ENCODE measurements at places on chromosomes 1 and 21. TPM values are rescaled to one million over a fixed set of nuclear protein-coding genes. Genes with fewer than 3 reads are reported as not detected.
A peak's percentile ranks its signal among the peaks of the same experiment; 100 is the strongest.

GRCh38 chr1:56331892-56332567, 247.3 kb downstream of the PLPP3 start:
- no peaks in the 10 kb centered on the region for H3K27me3 ChIP-seq
- no peak overlapping the region for H3K27ac ChIP-seq
- H3K4me3 ChIP-seq: no peak overlapping the region
- no peaks in the 10 kb centered on the region for H3K36me3 ChIP-seq
- no peaks in the 10 kb centered on the region for H3K4me1 ChIP-seq

DNA sequence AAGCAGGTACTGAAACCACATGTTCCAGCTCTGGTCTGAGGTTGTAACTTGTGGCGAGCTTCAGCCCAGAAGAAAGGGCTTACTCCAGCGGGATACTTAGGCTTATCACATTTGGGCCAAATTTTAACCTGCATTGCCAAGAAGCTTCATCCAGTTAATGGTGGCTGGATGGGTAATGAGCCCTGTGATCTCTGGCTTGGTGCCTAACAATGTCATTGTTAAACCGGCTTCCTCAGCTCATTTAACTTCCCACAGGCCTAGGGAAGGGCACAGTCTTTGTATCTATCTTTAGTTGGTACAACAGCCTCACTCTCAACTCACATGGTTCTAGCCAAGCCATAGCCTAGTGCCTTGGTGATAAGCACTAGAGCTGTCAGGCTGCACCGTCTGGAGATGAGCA, 43.6 kb upstream of the CCDC190 start:
- DNase-seq: no peak
- no peaks in the 10 kb centered on the region for H3K27me3 ChIP-seq
- H3K36me3 ChIP-seq: no peaks in the 10 kb centered on the region
- H3K4me1 ChIP-seq: no peaks in the 10 kb centered on the region
- H3K27ac ChIP-seq: no peak overlapping the region
- H3K4me3 ChIP-seq: no peak overlapping the region

GRCh38 chr1:66207484-66207883, 326.5 kb upstream of the SGIP1 start:
- no peaks in the 10 kb centered on the region for H3K4me1 ChIP-seq
- no peak overlapping the region for H3K27ac ChIP-seq
- H3K4me3 ChIP-seq: no peak overlapping the region
- no peaks in the 10 kb centered on the region for H3K27me3 ChIP-seq

DNA sequence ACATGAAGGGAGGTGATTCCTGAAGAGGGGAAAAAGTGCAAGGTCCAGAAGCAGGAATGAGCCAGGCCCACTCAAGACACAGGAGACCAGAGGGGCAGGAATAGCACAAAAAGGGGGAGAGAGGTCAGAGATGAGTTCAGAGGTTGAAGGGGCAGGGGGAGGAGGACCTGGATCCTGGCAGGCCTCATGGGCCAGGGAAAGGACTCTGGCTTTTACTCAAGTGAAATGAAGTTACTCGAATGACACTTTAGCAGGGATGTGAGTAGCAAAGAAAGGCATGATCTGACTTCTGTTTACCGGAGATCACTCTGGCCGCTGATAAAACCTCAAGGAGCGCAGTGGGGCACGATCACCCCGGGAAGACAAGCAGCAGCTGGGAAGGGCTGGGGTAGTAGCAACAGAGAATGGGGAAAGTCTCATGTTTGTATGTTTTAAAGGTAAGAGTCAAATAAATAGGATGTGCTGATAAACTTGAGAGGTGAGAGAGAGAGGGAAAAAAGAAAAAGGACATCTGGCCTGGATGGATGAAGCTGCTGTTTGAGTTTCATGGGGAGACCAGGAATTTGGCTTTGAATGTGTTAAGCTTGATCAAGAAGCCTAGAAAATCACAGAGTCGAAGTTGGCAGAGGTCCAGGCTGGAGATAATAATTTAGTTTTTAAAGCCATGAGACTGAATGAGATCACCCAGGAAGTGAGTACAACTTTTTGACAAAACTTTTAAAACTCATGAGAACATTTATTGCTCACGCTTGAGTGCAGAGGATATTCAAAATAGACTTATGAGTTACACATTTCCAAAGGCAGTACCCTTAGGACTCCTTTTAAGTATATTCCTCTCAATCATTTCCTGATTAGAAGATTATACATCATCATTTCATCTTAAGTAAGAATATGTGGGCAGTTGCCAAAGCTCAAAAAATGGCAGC, 156.0 kb downstream of the RERE start:
- H3K27me3 ChIP-seq: no peaks in the 10 kb centered on the region
- no peak overlapping the region for H3K4me3 ChIP-seq
- H3K36me3 ChIP-seq: no peaks in the 10 kb centered on the region
- peak; percentile 38 for DNase-seq
- peak overlapping the region; percentile 69 for H3K27ac ChIP-seq

DNA sequence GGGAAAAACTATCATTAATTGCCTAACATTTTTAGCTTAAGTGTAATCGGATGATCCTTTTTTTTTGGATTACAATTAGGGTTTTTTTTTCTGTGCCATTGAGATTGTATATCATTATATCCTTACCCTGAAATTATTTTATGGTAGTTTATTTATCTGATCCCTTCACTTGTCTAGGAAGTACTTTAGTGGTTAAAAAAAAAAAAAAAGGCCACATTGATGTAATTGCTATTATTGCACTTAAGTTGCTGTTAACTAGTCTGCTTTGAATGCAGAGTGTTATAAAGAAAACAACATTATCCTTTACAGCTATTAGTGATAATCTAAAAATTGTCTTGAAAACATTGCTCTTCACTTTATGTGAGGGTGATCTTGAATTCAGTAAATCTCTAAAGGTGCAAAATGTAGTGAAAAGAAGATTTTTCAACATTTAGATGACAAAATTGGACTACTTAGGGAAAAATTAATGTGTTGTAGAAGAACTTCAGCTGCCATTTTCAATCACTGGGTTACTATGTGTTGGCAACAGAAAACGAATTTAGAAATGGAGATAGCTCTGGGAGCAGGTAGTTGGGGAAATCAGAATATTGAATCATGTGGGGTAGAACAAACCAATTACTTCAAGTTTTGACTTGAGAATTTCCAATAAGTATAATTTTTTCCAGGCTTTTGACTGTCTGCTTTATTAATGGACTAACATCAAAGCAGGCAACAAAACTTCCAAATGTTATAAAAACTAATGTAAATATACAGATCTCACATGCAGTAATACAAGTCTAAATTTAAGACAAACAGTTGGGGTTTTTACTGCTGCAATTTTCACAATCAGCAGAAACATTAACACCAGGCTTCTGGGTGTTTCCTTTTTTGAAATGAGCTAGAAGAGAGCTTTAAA, 5.0 kb downstream of the ADGRL2 start:
- H3K4me3 ChIP-seq: no peak overlapping the region
- peaks cover 8% of the 10 kb centered on the region for H3K4me1 ChIP-seq
- peaks cover 18% of the 10 kb centered on the region for H3K27me3 ChIP-seq
- no peak for DNase-seq

DNA sequence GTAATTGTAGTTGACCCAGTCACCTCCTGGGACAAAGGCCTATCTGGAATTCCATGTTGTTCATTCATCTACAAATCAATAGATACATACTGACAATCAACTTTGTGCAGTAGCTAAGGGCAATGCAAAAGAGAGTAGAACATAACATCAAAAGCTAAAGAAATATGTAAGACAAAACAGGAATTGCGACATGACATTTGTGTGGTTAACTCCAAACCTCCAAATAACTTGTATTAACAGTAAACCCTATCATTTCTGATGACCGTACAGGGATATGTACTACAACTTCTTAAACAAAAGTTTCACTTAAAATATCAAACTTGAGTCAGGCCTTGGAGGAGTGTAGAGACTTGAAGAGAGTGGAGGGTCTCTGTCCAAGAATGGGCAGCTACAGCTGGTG, 317.6 kb downstream of the SPATA17 start:
- no peak for DNase-seq
- no peak overlapping the region for H3K4me3 ChIP-seq
- H3K27me3 ChIP-seq: no peaks in the 10 kb centered on the region
- H3K4me1 ChIP-seq: no peaks in the 10 kb centered on the region

- H3K27me3 ChIP-seq: peaks cover 10% of the 10 kb centered on the region
- no peaks in the 10 kb centered on the region for H3K4me1 ChIP-seq
- no peak for DNase-seq
- H3K27ac ChIP-seq: no peak overlapping the region
- H3K36me3 ChIP-seq: no peaks in the 10 kb centered on the region
Observed at GRCh38 chr1:63073309-63074306, 248.8 kb upstream of the FOXD3 start.

GRCh38 chr1:27136236-27136551, 18.7 kb downstream of the SLC9A1 start:
- H3K4me1 ChIP-seq: peaks cover 51% of the 10 kb centered on the region
- DNase-seq: no peak
- no peak overlapping the region for H3K4me3 ChIP-seq
- peak overlapping the region; percentile 56 for H3K27ac ChIP-seq
- H3K27me3 ChIP-seq: no peaks in the 10 kb centered on the region
- H3K36me3 ChIP-seq: no peaks in the 10 kb centered on the region

- no peak for DNase-seq
- no peaks in the 10 kb centered on the region for H3K4me1 ChIP-seq
- no peaks in the 10 kb centered on the region for H3K36me3 ChIP-seq
- no peaks in the 10 kb centered on the region for H3K27me3 ChIP-seq
- H3K4me3 ChIP-seq: no peak overlapping the region
Observed at GRCh38 chr1:196277860-196278259, 330.4 kb downstream of the KCNT2 start.

- no peaks in the 10 kb centered on the region for H3K36me3 ChIP-seq
- H3K27me3 ChIP-seq: no peaks in the 10 kb centered on the region
- H3K27ac ChIP-seq: no peak overlapping the region
- H3K4me3 ChIP-seq: no peak overlapping the region
- no peak for DNase-seq
Observed at GRCh38 chr1:80392529-80392928, 1386.0 kb upstream of the ADGRL4 start.

DNA sequence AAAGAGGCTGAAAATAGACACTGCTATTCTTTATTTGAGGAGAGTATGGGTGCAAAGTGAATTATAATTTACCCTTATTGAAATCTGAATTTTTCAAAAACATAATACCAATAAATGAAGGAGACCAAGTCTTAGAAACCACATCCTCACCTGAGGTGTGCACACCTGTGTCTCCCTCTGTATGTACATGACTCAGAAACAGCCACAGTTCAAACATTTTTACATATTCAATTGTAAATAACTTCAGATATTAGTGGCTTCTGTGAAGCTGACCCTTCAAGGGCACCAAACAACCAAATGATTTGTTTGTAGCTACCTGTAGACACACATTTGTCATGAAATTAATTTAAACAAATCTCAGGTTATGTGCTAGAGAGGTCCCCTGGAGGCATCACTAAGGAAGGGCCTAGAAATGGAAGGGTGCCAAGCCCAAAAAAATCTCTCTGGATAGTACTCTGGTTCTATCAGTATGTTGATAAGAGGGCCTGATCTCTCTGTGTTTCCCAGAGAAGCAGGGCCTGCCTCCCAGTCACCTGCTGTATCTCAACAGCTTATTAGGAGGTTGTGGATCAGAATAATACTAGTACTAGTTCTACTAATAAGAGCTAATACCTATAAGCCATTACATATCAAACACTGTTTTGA, 28.1 kb downstream of the ERI3 start:
- no peaks in the 10 kb centered on the region for H3K27me3 ChIP-seq
- H3K36me3 ChIP-seq: peaks cover 27% of the 10 kb centered on the region
- no peak for DNase-seq
- H3K4me3 ChIP-seq: no peak overlapping the region
- H3K27ac ChIP-seq: no peak overlapping the region

DNA sequence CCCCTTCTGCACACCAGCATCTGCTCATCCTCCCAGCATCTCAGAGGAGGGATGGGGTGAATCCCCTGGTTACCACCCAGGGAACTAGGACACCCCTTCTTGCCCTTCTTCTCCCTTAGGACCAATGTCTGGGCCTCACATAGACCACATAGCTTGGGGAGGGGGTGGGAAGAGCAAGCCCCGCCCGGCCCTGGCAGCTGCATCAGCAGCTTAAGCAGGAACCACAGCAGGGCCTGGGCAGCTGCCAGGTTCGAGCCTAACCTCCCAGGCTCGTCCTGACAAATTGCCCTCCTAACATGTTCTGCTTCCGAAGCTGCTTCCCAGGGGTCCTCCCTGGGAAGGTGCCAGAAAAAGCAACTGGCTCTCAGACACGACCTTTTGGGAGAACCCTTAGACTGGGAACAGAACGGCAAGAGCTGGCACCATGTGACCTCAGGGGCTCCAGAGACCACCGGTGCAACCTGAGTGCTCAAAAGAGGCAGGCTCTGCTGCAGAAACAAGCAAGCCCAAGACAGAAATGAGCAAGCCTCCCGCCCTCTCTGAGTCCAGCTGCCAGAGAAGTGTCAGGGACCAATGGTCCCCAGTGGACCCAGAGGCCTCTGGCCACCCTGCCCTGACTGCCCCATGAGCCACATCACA, 18.4 kb upstream of the CLSTN1 start:
- H3K27ac ChIP-seq: no peak overlapping the region
- no peaks in the 10 kb centered on the region for H3K27me3 ChIP-seq
- H3K36me3 ChIP-seq: no peaks in the 10 kb centered on the region
- DNase-seq: no peak
- H3K4me3 ChIP-seq: no peak overlapping the region

- H3K27ac ChIP-seq: no peak overlapping the region
- H3K4me3 ChIP-seq: peak overlapping the region; percentile 48
- H3K4me1 ChIP-seq: peaks cover 4% of the 10 kb centered on the region
- DNase-seq: peak; percentile 24
- no peaks in the 10 kb centered on the region for H3K36me3 ChIP-seq
- no peaks in the 10 kb centered on the region for H3K27me3 ChIP-seq
Observed at GRCh38 chr1:43565600-43566360, 35.1 kb downstream of the PTPRF start.

- H3K4me3 ChIP-seq: no peak overlapping the region
- H3K36me3 ChIP-seq: no peaks in the 10 kb centered on the region
- no peaks in the 10 kb centered on the region for H3K4me1 ChIP-seq
- DNase-seq: no peak
Observed at GRCh38 chr1:204181116-204181515, 15.0 kb upstream of the REN start.

- no peaks in the 10 kb centered on the region for H3K36me3 ChIP-seq
- H3K27me3 ChIP-seq: no peaks in the 10 kb centered on the region
- no peak overlapping the region for H3K4me3 ChIP-seq
- H3K4me1 ChIP-seq: no peaks in the 10 kb centered on the region
- no peak overlapping the region for H3K27ac ChIP-seq
Observed at GRCh38 chr1:75641325-75641724, 30.4 kb upstream of the SLC44A5 start.

DNA sequence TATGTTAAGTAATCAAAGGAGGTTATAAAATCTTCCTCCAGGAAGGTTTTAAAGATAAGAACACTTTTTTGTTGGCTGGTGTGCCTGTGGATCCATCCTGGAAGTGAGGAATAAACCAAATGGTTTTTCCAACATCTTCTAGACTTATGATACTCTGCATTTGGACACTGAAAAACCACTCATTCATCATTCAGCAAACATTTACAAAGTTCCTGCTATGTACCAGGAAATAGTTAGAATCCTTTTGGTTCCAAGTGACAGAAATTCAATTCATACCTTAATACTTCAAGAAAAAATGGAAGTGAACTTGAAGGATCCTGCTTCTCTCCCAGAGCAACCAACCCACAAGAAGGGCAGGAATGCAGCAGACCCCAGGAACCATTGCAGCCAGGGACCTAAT, 39.6 kb upstream of the PIGC start:
- H3K4me1 ChIP-seq: no peaks in the 10 kb centered on the region
- DNase-seq: no peak

The YOD1 gene
- 9.5 TPM for total RNA-seq

The ITGB2 gene
- 86.7 TPM for total RNA-seq

The GLIS1 gene
- total RNA-seq: not detected

The S100A16 gene
- not detected for total RNA-seq
